C1 segment of cervical spinal cord (tissue), 14 donors: ENCODE measurements at places on chromosomes 2 and 18.

DNA sequence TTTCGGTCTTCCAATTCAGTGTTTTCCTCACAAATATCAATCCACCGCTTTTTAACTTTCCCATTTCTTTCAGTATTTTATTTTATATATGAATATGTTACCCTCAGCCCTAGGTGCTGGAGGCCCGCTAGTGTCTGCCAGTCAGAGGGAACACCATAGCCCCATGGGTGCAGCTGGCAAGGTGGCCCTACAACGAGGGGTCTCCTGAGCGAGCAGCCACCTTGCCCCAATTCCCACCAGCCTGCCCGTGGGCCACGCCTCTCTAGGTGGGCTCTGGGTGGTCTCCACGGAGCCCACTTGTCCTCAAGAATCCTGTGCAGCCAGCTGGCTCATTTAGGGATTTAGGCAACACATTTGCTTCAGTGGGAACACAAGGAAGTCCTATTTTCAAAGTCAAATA lies 72.5 kb upstream of the RGPD5 start:
- DNase-seq = no peak

DNA sequence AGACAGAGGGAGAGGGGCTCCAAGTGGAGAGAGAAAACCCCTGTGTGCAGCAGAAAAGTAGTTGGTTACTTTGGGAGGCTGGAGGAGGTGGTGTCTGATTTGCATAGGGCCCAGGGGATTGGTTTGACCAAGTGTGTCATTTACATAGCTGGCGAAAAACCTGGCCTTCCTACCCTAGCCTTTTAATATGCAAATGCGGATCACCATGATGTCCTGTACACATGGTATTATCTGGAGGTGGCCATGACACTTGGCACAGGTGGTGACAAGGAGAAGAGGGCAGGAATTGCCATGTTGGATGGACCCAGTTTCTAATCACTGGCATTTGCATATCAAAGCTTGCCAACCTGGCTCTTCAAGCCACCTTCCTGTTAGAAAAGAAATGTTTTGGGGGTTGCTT lies 120.8 kb upstream of the CHAC2 start:
- no peak for DNase-seq

GRCh38 chr2:234502919-234503285 lies 6.0 kb upstream of the ARL4C start:
- no peak for DNase-seq

DNA sequence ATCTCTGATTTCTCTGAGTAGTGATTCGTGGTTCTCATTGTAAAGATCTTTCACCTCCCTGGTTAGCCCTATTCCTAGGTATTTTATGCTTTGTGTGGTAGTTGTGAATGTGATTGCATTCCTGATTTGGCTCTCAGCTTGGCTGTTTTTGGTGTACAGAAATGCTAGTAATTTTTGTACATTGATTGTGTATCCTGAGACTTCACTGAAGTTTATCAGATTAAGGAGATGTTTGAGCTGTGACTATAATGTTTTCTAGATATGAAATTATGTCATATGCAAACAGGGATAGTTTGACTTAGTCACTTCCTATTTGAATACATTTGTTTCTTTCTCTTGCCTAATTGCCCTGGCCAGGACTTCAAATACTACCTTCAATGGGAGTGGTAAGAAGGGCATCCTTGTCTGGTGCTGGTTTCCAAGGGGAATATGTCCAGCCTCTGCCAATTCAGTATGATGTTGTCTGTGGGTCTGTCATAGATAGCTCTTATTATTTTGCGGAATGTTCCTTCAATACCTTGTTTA lies 251.9 kb upstream of the ZNF804A start:
- no peak for DNase-seq

GRCh38 chr2:222433332-222434173 lies 9.2 kb downstream of the SGPP2 start:
- DNase-seq = no peak
